Foreskin keratinocyte (primary cell): ENCODE measurements at places on chromosomes 12 and 14. TPM values are rescaled to one million over a fixed set of nuclear protein-coding genes. Genes with fewer than 3 reads are reported as not detected.

DNA sequence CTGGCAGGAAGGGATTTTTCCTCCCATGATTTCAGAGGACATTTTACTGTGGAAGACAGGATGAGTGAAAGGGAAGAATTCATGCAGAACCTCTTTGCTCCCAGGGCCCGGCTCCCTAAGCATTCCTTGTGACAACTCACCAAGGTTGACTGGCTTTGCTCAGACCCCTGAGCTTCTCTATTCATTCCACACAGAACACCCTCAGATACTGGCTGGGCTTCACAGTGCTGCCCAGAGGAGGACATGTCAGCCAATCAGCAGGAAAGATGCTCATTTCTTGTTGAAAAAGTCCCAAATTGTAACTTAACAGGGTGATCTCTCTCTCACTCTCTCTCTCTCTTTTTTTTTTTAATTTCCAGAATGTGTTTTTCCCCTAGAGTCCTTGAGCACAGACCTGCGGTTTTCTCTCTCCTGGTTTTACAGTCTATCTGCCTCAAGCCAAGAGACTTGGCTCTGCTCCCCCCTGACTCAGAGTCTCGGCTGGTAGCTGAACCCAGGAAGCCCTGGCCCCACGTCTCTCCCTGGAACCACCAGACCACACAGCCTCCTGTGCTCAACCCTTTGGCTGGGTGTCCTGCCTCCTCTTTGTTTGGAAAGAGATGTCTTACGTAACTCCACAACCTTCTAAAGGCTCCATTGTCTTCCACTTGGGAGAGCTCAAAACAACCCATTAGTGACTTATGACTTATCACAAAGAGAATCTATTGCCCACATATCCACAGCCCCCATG is 43.9 kb downstream of the SSPN start:
- DNase-seq: peak; percentile 89

DNA sequence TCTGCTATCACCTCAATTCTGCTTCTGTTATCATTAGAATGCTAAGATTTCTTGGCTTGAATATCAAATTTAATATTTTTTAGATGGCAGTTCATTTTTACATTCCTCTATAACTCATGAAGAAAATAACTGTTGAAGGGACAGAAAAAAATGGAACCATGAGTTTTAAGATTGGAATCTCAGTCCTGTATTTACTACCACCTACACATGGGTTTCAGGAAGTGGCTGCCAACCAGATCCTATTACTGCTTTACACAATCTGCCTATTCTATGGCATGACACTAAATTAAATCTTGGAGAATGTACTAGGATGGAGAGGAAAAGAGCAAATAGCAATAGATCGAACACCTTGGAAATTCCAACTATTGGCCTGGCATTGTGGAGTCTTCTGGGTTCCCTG is 140.8 kb downstream of the DUSP6 start:
- no peak for DNase-seq

DNA sequence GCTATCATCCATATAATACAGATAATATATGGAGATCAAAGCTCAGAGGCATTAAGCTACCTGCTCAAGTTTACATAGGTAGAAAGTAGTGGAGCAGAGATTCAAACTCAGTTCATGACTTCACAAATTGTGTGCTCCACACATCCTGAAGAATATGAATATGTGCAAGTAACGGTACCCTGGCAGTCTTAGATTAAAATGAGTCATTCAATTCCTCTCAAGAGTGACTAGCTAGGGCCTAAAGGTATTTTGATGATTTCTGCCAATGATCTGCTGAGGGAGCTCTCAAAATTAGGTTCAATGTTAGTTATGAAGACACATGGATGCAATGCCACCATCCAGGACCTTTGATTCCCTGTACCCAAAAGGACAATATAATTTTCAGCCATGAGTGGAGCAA is 58.9 kb downstream of the GRIP1 start:
- peak; percentile 58 for DNase-seq

- DNase-seq: no peak
Measured at GRCh38 chr14:67851785-67852410, 32.3 kb downstream of the RAD51B start.

GRCh38 chr12:26046203-26046602 is 78.6 kb downstream of the BHLHE41 start:
- DNase-seq: no peak

- no peak for DNase-seq
Measured at GRCh38 chr14:88045705-88046104, 40.8 kb downstream of the GPR65 start.

AKT1 gene
- total RNA-seq: 147 and 156 TPM in 2 replicates

LRRC10 gene
- not detected in 2 replicates for total RNA-seq
